Naive thymus-derived CD8-positive, alpha-beta T cell (primary cell): ENCODE measurements at places on chromosomes 3 and 15.
A peak's percentile ranks its signal among the peaks of the same experiment; 100 is the strongest.

DNA sequence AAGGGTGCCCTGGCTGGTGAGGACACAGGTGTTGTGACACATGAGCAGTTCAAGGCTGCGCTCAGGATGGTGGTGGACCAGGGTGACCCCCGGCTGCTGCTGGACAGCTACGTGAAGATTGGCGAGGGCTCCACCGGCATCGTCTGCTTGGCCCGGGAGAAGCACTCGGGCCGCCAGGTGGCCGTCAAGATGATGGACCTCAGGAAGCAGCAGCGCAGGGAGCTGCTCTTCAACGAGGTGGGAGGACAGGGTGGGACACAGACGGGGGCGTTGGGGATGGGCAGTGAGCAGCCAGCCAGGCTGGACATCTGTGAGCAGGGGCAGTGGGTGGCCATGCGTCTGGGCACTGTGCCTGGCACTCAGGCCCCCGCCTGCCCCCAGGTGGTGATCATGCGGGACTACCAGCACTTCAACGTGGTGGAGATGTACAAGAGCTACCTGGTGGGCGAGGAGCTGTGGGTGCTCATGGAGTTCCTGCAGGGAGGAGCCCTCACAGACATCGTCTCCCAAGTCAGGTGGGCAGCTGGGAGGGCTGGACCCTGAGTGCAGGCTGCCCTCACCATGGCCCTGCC, 10.3 kb downstream of the ANKRD63 start:
- no peak overlapping the region for H3K27ac ChIP-seq
- no peaks in the 10 kb centered on the region for H3K36me3 ChIP-seq
- DNase-seq, result no peak
- H3K4me3 ChIP-seq, result no peak overlapping the region
- H3K4me1 ChIP-seq, result no peaks in the 10 kb centered on the region

DNA sequence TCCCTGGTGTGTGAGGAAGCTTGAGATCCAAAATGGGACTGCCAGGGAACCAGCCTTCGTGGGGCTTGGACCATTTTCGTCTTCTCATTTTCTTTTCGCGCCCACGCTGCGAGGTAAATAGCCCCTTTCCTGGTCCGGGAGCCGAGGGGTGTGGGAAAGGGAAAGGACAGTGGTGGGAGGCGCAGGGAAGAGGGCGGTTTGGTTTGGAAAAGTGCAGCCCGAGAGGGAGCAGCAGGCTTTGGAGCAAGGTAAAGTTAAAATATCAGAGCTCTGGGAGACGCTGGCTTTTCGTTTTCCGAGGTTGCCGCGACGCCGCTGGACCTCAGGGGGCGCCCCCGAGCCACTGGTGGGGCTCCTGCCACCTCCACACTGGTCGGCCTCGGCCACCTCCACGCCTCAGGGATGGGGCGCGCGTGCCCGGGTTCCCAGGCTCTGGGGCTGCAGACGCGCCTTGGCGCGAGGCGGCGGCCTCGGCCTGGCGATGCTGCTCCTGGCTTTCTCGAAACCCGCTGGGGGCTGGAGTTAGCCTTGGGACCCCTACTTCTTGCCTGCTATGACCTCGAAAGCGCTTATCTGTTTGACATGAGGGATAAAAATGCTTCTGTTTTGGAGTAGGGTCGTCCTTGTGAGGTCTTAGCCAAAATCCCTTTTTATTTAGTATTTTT, 3.2 kb downstream of the PTPRG start:
- H3K27me3 ChIP-seq, result peaks cover 34% of the 10 kb centered on the region
- no peak for DNase-seq
- H3K4me3 ChIP-seq, result no peak overlapping the region
- H3K36me3 ChIP-seq, result no peaks in the 10 kb centered on the region
- no peak overlapping the region for H3K27ac ChIP-seq
- peaks cover 9% of the 10 kb centered on the region for H3K4me1 ChIP-seq

DNA sequence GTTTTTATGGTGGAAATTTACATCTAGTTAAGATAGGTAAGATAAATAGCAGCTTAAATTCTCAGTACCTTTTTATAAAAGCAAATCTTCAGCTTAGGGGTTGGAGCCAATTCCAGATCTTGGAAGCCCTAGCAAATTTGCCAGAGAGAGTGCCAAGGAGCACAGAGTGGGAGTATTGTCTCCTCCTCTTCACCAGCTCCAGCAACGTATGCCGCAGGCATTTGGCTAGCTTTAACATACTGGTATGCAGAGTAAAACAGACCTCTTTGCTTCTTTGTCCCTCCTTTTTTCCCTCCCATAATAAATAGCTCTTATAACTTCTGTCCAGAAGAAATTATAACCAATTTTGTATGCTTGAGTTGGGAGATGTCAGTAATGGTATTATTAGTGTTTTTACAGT, 140.4 kb downstream of the DIPK2A start:
- no peak overlapping the region for H3K27ac ChIP-seq
- no peaks in the 10 kb centered on the region for H3K36me3 ChIP-seq
- peaks cover 6% of the 10 kb centered on the region for H3K4me1 ChIP-seq
- no peak for DNase-seq
- peaks cover 2% of the 10 kb centered on the region for H3K27me3 ChIP-seq

DNA sequence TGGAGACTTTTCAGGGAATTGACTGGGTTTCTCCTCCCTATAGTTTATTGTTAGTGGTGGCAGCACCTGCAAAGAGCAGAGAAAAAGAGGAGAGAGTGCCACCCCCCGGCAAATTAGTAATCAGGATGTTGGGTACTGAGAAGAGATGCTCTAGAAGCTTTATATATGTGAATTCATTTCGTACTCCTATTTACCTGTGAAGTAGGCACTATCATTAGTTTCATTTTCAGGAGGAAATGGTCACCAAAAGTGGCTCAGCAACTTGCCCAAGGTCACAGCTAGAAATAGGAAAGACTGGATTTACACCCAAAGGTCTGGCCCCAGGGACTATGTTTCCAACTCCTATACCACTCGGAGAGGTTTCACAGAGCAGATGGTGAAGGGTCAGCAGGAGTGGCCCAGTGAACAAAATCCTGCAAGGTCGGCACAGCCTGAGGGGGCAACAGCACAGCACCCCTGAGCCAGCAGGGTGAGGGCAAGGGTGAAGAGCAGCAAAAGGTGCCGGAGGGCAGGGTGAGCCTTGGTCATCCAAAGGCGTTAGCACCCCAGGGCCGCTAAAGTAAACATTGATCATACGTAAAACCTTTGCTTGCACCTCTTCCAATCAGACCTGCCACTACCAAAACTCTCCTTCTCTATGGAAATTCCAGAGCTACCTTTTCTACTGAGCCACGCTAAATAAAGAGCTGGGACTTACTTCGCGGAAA, 23.6 kb downstream of the VGLL4 start:
- H3K4me3 ChIP-seq, result no peak overlapping the region
- no peak overlapping the region for H3K27ac ChIP-seq
- DNase-seq, result no peak
- H3K27me3 ChIP-seq, result no peaks in the 10 kb centered on the region
- no peaks in the 10 kb centered on the region for H3K36me3 ChIP-seq

- H3K27ac ChIP-seq, result no peak overlapping the region
- H3K4me1 ChIP-seq, result peaks cover 7% of the 10 kb centered on the region
- H3K4me3 ChIP-seq, result no peak overlapping the region
- no peaks in the 10 kb centered on the region for H3K27me3 ChIP-seq
- DNase-seq, result no peak
These were observed 15.9 kb upstream of the COPG1 start for GRCh38 chr3:129233538-129233937.

DNA sequence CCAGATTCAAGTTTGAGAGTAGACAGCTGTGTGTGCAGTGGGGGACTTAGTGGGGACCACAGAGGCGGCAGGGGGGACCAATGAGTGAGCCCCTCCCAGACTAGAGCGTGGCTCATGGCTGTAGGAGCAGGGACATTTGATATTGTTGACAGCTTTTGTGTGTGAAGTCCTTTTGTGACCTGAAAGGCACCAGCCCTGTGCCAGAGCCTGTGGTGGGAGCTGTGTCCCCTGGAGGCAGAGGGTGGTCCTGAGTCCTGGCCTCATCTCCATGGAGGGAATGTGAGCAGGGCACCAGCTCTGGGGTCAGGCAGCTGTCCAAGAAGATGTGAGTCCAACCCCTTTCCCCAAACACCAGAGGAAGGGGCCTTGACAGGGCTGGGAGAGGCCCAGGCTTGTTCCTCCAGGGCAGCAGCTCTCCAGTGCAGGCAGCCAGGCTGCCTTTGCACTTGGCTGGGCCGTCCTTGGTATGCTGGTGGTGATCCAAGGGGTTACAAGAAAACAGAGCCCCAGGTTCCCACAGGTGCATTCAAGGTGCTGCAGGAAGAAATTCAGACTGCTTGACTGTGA, 10.1 kb upstream of the C3orf22 start:
- H3K36me3 ChIP-seq, result no peaks in the 10 kb centered on the region
- H3K4me3 ChIP-seq, result no peak overlapping the region
- no peak for DNase-seq
- peaks cover 1% of the 10 kb centered on the region for H3K27me3 ChIP-seq

- H3K4me1 ChIP-seq, result no peaks in the 10 kb centered on the region
- no peaks in the 10 kb centered on the region for H3K27me3 ChIP-seq
- H3K4me3 ChIP-seq, result no peak overlapping the region
- H3K27ac ChIP-seq, result no peak overlapping the region
- H3K36me3 ChIP-seq, result no peaks in the 10 kb centered on the region
These were observed 215.5 kb upstream of the KCNMB2 start for GRCh38 chr3:178320456-178321351.

DNA sequence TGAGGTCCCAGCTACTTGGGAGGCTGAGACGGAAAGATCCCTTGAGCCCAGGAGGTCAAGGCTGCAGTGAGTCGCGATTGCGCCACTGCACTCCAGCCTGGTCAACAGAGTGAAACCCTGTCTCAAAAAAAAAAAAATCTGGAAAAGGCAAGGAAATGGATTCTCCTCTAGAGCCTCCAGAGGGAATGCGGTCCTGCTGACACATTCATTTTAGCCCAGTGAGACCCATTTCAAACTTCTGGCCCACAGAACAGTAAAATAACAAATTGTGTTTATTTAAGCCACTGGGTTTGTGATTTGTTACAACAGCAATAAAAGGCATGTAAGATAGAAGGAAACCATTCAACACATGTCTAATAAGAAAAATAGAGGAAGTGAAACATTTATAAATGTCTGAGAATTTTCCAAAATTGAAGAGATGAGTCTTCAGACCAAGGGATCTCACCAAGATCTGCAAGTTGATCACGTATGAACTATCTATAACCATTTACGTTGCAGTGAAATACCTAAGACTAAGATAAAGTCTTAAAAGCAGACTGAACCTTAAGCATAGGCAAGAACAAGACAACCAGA, at the start of gene HTR3E:
Gene HTR3E, plus strand, starts transcription at position 254 of the 573 bp plus-strand sequence. CDS start 466 bp downstream, outside the sequence.
- H3K27ac ChIP-seq, result no peak within 1 kb of the TSS
- DNase-seq, result no peak
- peaks cover 7% of the 10 kb centered on the region for H3K27me3 ChIP-seq
- no peak within 1 kb of the TSS for H3K4me3 ChIP-seq
- H3K4me1 ChIP-seq, result no peaks in the 10 kb centered on the region
- no peaks in the 10 kb centered on the region for H3K36me3 ChIP-seq

- no peak overlapping the region for H3K4me3 ChIP-seq
- H3K27me3 ChIP-seq, result no peaks in the 10 kb centered on the region
- H3K36me3 ChIP-seq, result no peaks in the 10 kb centered on the region
- DNase-seq, result no peak
- H3K27ac ChIP-seq, result no peak overlapping the region
These were observed 87.4 kb downstream of the SEMA6D start for GRCh38 chr15:47804733-47805132.

- no peak for DNase-seq
- peak overlapping the region; percentile 50 for H3K4me3 ChIP-seq
- no peaks in the 10 kb centered on the region for H3K36me3 ChIP-seq
- H3K27me3 ChIP-seq, result no peaks in the 10 kb centered on the region
- peaks cover 17% of the 10 kb centered on the region for H3K4me1 ChIP-seq
These were observed 15.5 kb downstream of the MYL3 start for GRCh38 chr3:46847744-46848143.

DNA sequence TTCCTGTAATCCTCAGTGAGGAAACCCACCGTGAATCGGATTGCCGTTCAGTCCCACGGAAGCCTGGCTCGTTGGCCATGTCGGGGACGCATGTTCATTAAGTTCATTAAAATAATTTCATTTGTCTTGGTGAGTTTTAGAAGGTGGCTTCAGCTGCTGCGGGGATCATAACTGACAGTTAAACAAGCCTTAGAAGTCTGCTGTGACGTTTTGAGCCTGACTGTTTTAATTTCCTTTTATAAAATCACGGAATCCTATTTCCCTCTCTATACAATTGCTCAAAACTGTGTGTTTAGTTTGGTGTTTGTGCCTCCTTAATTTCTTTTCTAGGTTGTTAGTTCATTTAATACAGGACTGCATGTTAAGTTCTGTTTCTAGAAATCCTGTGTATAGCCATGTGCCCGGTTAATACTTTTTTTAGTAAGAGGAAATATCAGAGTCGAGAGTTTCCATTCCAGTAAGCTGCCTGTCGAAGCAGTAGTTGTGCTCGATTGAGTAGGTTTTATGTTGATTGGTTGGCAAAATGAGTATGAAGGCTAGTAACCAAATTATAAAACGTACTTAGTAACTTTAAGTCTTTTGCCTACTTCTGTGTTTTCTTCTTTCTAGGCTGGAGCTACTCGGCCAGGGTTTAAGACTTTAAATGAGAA, 705 bp downstream of the NIPA2 start:
- no peaks in the 10 kb centered on the region for H3K27me3 ChIP-seq
- peaks cover 30% of the 10 kb centered on the region for H3K36me3 ChIP-seq
- peak overlapping the region; percentile 93 for H3K4me3 ChIP-seq
- H3K4me1 ChIP-seq, result peaks cover 38% of the 10 kb centered on the region
- no peak for DNase-seq
- peak overlapping the region; percentile 96 for H3K27ac ChIP-seq

- no peak overlapping the region for H3K27ac ChIP-seq
- H3K4me3 ChIP-seq, result no peak overlapping the region
- no peaks in the 10 kb centered on the region for H3K36me3 ChIP-seq
These were observed 8.4 kb upstream of the GP5 start for GRCh38 chr3:194407423-194407822.

- DNase-seq, result no peak
- H3K27ac ChIP-seq, result peak overlapping the region; percentile 72
- no peaks in the 10 kb centered on the region for H3K27me3 ChIP-seq
- peaks cover 19% of the 10 kb centered on the region for H3K4me1 ChIP-seq
These were observed 37.4 kb downstream of the ST6GAL1 start for GRCh38 chr3:186967686-186968085.

DNA sequence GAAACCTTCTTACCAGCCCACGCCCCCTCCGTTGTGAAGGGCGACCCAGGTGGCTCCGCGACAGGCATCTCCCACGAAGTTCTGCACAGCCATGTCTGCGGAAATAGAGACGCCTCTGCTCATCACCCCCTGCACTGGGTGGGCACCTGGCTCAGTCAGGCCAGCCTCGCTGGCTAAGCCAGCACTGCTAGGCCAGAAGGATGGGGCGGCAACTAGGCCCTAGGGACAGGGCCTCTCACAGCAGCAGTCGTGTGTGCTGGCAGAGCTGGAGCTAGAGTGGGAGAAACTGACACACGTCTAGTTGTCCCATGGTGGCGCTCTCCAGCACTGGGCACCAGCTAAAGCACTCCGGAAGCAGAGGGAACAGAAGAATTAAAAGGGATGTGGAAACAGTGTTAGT, 12.5 kb upstream of the ZXDC start:
- DNase-seq, result no peak
- H3K27ac ChIP-seq, result no peak overlapping the region
- no peaks in the 10 kb centered on the region for H3K36me3 ChIP-seq
- H3K4me3 ChIP-seq, result no peak overlapping the region
- no peaks in the 10 kb centered on the region for H3K27me3 ChIP-seq
